ENCODE measurements at places on chromosomes 7 and 10. TPM values are rescaled to one million over a fixed set of nuclear protein-coding genes. Genes with fewer than 3 reads are reported as not detected.

GRCh38 chr10:11595395-11595692, 16.1 kb downstream of the USP6NL start:
- no peak for DNase-seq

GRCh38 chr7:40978047-40978446, 724.8 kb downstream of the INHBA start:
- no peak for DNase-seq

DNA sequence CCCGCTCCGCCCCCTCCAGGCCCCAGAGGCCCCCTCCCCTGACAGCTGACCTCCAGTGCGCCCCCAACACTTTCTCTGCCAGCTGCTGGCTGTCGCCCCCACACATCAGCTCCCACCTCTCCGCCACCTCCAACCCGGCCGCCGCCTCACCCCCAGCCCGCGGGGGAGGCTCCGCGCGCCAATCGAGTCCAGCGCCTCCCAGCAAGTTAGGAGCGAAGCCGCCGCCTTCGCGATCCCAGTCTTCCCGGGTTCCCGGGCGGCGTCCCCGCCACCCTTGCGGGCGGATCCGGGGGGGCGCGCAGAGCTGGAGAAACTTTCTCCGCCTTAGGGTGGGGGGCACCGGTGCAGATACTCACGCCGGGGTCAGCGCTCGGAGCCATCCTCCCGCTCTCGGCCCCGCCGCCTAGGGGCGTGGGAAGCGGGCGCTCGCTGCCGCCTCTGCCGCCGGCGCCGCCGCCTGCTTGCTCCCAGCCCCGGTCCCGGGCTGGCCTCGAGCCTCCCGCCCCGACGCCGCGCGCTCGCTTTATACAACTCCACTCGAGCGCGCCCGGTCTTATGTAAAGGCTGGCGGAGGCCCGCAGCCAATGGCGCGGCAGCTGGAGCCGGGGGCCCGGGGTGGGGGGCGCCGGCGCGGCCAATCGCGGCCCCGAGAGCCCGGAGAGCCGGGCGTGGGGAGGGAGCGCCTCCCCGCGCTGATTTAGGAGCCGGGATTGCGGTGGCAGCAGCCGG, at the start of gene CRTAC1:
Gene CRTAC1 (minus strand): TSS at position 529 of the 729 bp plus-strand sequence. CDS start 149 bp downstream, at position 380.
- no peak for DNase-seq

GRCh38 chr7:18756378-18757050, 261.0 kb downstream of the HDAC9 start:
- no peak for DNase-seq

DNA sequence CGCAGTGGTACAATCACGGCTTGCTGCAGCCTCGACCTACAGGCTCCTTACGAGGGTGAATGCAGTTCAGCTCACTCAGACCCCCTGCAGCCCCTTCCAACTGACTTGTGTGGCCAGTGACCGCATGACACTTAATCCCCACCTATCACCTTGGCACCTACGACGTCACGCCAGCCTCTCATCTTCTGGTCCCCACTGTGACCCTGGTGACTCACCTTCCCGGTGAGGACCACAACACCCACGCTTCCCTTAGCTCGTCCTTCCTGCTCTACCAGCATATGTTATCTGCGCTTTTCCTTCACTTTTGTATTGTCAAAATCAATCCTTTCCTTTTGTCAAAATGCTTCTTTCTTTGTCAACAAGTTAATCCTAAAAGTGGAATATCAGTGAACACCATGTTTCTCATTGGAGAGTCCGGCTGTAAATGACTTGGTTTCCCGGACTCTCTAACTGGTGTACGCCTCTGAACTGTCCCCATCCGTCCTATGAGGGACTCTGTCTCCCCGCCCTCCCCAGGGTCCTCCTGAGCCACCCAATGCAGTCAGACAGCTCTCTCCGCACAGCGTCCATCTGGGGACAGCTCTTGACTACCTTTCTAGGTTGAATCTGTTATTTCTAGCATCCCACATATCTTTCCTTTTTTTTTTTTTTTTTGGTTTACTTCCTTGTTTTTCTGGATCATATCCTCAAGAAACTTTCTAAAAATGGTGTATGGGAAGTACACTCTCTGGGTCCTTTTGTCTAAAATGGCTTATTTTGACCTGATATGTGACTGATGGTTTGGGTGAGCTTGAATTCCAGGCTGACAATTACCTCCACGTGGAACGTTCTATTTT, 37.3 kb downstream of the CFAP46 start:
- DNase-seq: no peak

- DNase-seq: no peak
These were observed 92.0 kb downstream of the LSMEM1 start for GRCh38 chr7:112572669-112573301.

A1CF gene
- total RNA-seq: not detected

C10orf105 gene
- 0.24 TPM for total RNA-seq

BMS1 gene
- 25.2 TPM for total RNA-seq

DNA sequence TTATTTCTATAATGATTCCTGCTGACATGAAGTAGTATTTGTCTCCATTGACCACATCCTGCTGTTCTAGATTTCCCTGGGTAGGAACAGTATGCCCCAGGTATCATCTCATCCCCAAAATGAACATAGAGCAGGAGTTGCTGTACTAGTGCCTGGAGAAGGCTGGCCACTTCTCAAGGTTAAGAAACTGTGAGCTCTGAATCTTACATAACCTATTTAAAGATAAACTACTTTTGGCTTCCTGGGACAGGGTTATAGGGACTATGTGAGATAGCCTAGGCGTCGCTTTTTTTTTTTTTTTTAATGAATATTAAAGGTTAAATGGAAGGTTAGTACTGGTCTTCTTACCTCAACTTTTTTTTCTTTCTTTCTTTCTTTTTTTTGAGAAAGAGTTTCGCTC, 103.0 kb downstream of the LRRC4 start:
- DNase-seq: no peak

DNA sequence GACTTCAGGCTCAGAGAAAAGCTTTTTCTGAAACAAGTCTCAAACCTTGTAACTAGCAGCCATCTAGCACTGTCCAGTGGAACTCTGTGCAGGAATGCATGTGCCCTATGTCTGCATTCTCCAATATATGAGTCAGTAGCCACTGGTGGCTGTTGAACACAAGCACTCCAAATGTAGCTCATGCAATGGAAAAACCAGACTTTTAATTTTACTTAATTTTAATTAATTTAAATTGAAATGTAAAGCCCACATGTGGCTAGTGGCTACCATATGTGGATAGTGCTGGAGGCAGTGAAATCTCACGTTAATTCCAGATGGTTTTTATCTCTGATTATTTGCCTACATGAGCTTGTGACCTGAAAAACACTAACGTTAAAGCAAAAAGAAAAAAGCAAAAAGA, 225.1 kb downstream of the GATA3 start:
- DNase-seq: no peak

DNA sequence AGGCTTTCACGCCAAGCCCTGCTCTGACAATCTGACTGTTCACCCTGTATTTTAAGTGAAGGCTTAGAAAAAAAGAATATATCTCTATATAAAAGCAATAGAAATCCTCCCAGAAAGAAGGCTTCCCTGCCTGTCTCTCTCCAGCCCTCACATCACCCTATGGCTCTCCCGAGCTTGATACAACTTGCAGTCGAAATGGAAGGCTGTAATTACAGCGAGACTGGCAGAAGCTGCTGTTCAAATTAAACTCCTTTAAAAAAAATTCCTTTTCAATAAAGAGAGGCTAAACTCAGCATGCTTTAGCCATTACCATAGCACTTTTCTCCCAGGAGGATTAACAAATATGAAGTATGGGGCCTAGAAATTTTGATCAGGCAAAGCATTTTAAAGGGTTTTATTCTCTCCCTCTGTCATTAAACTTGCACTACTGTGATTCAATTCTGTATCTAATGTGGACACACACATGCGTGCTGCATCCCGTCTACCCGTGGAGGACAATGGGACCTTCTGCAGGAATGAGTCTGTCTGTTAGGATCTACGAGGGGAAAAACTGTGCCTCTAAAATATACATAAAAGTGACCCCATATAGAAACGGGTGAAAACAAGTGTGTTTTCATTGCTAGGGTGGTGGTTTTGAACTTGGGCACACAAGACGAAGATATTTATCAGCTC, 223.8 kb downstream of the USP6NL start:
- no peak for DNase-seq

FUOM gene
- total RNA-seq: 20.7 TPM

CHST3 gene
- total RNA-seq: 39.6 TPM

DNA sequence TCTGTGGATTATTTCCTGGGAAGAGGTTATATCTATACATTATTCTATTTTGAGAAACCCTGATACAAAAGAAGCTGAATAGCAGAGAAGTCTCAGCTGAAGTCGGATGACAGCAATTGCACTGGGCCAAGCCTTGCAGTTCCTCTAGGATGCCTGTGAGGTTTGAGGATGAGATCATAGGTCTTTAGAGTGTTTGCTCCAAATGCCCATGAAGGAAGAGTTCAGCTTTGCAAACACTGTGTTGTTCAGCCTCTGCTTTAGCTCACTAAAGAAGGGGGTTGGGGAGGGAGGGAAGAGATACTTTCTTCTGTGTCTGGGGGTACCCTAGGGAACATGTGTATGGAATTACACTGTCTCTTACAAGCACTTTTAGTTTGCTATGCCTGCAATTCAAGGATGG, 282.5 kb upstream of the NRP1 start:
- DNase-seq: no peak

DNA sequence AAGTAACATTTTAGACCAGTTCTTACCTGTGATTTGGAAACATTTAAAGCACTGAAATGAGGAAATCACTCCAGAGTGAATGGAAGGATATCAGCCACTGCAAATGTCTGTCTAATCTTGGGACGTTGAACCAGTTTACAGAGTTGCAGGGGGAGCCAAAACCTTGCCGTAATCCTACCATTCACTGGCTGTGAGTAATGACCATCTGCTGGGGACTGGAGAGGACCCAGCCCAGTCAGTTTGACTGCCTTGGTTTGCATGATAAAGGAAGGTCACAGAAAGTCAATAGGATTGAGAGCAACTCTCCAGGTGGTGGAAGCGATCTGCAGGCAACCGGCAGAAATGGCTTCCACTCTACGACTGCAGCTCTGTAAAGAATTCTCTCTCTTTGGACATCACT, 167.2 kb downstream of the AKR1D1 start:
- no peak for DNase-seq

ADRB1 gene
- 7.9 TPM for total RNA-seq

GRCh38 chr10:102615361-102615760, 28.9 kb upstream of the TRIM8 start:
- DNase-seq: no peak

GRCh38 chr7:154898973-154899855, 103.7 kb downstream of the PAXIP1 start:
- no peak for DNase-seq

DNA sequence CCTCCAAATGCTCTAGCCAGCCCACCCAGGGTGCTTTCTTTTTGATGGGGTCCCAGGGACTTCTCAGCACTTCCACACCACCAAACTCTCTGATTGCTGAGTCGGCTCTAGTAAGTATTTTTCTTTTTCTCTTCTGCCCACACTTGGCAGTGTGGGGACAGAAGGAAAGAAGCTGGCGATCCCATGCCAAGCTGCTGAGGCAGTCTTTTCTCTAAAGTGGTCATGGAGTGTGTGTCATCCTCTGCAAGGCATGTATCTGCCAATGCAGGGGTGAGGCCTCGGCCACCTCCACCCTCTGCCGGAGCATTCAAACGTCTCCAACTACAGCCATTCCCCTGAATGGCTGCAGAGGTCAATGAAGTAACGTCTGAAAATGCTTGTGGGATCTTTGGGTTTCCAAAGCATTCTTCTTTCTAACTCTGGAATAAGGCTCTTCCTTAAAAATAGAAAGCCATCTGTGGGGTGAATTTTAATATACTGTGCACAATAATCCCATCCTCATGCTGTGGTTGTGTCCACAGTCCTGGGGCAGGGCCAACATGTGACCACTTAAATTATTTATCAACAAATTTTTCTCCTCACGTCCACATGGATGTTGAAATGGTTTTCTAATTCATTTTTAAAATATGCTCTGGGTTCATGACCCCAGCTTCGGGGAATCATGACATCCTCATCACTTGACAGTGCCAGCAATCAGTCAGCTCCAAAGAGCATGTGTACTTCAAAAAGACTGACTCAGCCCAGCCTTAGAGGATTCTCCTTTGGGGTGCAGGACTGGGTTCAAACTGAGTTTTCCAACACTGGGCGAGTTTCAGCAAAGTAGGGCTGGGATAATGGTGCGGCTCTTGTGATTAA, 171.3 kb upstream of the ITGB1 start:
- no peak for DNase-seq

DNA sequence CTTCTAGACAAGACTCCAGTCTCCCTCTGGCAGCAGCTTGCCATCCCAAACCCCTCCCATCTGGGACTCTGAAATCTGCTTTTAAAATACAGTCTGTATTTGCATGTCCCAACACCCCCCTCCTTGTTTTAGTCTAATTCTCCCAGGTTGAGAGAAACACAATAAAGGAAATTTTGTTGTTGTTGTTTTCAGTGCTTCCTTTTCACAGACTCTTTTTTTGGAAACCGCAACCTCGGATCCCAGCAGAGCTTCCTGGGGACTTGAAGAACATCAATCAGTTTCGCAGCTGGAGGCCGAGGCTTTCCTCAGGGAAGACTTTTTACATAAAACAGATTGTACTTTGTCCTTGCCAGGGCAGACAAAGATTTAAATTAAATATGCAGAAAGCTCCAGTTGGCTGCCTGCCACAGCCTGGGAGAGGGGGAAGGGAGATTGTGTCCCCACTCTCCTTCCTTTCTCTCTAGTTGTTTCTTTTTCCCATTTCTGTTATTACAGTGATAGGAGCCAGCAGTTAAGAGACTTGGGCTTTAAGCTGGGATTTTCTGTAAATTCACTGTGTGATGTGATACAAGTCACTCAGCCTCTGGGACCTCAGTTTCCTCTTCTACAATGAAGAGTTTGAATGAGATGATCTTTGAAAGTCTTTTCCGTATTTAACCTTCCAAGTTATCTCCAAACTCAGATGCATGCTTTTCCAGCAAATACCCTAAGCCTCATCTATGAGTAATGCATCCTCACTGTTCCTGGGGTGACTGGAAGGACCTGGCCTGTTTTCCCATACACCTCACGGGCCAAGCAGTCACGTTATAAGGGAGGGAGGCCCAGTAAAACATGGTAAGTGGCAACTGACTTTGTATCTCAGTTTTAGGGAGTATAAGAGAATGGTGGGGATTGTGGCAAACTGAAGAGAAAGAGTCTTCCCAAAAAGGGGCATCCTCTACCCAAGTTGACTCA, 192.3 kb downstream of the REEP3 start:
- DNase-seq: no peak

GRCh38 chr10:52635651-52636050, 136.9 kb downstream of the MBL2 start:
- DNase-seq: no peak

RPEL1 gene
- not detected for total RNA-seq

- no peak for DNase-seq
These were observed 29.2 kb downstream of the VWC2 start for GRCh38 chr7:49802600-49802999.

DNA sequence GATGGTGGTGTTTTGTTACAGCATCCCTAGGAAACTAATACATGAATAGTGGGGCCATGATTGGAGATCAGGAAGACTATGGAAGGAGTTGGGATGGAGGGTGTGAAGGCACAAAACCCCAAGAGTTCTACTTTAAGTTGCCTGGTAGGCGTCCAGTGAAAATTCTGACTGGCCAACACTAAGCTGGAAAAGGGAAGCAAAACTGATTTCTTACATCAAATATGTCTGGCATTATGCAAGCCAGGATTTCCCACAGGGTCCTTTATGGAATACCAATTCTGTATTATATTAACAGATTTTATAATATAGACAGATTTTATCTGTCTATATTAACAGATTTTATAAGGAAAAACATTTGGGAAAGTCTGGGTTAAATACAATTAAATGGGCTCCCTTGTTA, 16.2 kb downstream of the CPVL start:
- DNase-seq: no peak

Measured in omental fat pad (tissue), 4 donors.